ENCODE measurements at places on chromosomes 6 and 20. TPM values are rescaled to one million over a fixed set of nuclear protein-coding genes. Genes with fewer than 3 reads are reported as not detected.
A peak's percentile ranks its signal among the peaks of the same experiment; 100 is the strongest.

Gene HMGCLL1
- not detected for total RNA-seq

GRCh38 chr6:7921046-7921445 lies 10.5 kb upstream of the TXNDC5 start:
- H3K4me1 ChIP-seq = no peaks in the 10 kb centered on the region
- no peaks in the 10 kb centered on the region for H3K36me3 ChIP-seq
- DNase-seq = no peak
- H3K27ac ChIP-seq = no peak overlapping the region
- H3K27me3 ChIP-seq = no peaks in the 10 kb centered on the region
- no peak overlapping the region for H3K4me3 ChIP-seq

DNA sequence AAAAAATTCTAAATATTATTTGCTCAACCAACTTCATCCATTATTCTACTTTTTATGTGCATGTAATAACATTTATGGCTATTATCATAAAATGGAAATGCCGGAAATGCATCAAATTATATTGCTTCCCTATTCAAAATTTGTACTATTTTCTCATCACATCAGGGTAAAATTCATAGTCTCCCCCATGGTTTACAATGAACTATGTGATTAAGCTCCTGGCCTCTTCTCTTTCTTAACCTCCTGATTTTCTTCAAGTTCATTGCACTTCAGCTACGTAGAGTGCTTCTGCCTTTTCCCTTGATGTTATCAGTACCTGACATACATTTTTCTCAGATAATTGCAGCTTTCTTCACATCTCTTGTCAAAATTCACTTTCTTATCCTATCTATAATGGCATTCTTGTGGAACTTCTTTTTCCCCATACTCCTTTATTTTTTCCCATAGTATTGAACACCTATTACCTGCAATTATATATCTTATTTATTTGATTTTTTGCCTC lies 699.1 kb upstream of the ADGRB3 start:
- no peak overlapping the region for H3K4me3 ChIP-seq
- no peaks in the 10 kb centered on the region for H3K27me3 ChIP-seq
- no peaks in the 10 kb centered on the region for H3K36me3 ChIP-seq
- DNase-seq = no peak
- no peak overlapping the region for H3K27ac ChIP-seq
- no peaks in the 10 kb centered on the region for H3K4me1 ChIP-seq

Gene BHLHE23
- total RNA-seq = not detected

GRCh38 chr6:161029195-161029809 lies 37.7 kb downstream of the MAP3K4 start:
- DNase-seq = no peak
- H3K36me3 ChIP-seq = no peaks in the 10 kb centered on the region
- no peaks in the 10 kb centered on the region for H3K27me3 ChIP-seq
- H3K4me3 ChIP-seq = peak overlapping the region; percentile 11
- peaks cover 9% of the 10 kb centered on the region for H3K4me1 ChIP-seq

Gene CHMP4B
- total RNA-seq = 104 TPM

DNA sequence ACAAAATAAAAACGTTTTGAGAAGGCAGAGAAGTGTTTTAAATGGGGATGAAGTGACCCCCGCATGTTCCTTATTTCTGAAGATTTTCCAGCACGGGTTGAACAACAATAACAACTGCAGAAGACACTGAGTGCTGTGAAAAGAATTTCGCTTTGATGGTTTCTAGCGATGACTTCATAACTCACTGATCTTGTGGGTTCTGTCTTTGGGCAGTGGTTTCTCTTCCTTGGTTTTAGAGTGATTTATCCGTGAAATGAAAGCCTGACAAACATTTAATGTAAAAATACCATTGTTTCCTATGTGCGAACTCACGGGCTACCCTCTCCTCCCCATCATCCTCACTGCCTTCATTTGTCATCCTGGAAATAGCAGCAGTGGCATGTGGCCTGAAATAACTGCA lies 793.9 kb downstream of the QKI start:
- no peaks in the 10 kb centered on the region for H3K4me1 ChIP-seq
- no peaks in the 10 kb centered on the region for H3K27me3 ChIP-seq
- H3K36me3 ChIP-seq = no peaks in the 10 kb centered on the region
- H3K27ac ChIP-seq = no peak overlapping the region
- no peak for DNase-seq

- peaks cover 19% of the 10 kb centered on the region for H3K4me1 ChIP-seq
- no peak overlapping the region for H3K4me3 ChIP-seq
- no peaks in the 10 kb centered on the region for H3K27me3 ChIP-seq
- no peak overlapping the region for H3K27ac ChIP-seq
- DNase-seq = no peak
These were observed 58.3 kb downstream of the TCP11 start for GRCh38 chr6:35082733-35083403.

Gene MEA1
- total RNA-seq = 41.2 TPM

GRCh38 chr6:69422475-69422874 lies 374.3 kb downstream of the LMBRD1 start:
- H3K4me1 ChIP-seq = peaks cover 3% of the 10 kb centered on the region
- H3K27me3 ChIP-seq = no peaks in the 10 kb centered on the region
- no peak overlapping the region for H3K27ac ChIP-seq
- H3K36me3 ChIP-seq = no peaks in the 10 kb centered on the region
- no peak for DNase-seq

DNA sequence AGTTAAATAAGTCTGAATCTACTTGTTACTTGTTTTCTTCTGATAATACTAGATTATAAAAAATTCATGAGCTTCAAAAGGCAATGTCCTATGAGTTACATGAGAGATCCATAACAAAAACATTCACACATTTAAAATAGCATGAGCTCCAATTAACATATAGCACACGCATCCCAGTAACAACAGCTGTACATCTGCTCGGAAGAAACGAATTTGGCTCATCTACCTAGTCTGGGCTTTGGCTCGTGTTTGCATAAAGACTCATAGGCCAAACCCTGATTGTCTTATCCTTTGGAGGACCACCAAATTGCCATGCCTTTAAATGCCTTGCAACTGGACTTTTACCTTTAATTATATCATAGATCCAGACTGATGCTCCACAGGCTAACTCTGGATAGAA lies 259.7 kb upstream of the CHD6 start:
- H3K27ac ChIP-seq = no peak overlapping the region
- H3K4me3 ChIP-seq = no peak overlapping the region
- no peaks in the 10 kb centered on the region for H3K4me1 ChIP-seq

DNA sequence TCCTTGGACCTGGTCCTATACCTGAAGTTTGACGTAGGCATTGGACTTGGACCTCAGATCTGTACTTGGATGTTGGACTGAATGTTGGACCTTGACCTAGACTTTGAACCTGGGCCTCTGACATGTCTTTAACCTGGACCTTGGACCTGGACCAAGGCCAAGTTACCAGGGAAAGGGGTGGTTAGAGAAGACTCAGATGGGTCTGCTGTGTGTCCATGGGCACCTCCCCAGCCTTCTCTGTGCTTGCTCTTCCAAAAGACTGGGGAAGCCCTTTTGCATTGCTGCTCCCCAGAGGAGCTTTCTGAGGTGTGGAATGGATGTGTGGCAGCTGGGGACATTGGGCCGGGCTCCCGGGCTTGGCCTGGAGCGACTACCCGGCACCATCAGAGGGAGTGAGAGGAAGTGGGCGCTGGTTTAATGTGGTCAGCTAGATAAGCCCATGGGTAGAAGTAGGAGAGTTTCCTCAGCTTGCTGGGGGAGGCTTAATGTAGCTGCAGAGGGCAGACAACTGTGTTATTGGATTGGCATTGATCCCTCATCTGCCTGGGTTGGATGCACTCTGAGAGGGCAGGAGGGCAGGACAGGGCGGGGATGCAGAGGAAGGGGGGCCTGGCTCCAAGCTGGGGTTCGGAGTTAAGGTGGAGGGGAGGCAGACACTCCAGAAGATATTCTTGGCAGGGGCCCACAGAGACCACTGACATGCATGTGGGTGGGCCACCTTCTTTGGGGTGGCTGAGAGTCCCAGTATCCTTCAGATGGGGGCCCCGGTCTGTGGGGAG lies 4.2 kb downstream of the SCRT2 start:
- H3K27me3 ChIP-seq = peaks cover 10% of the 10 kb centered on the region
- DNase-seq = no peak
- H3K4me3 ChIP-seq = no peak overlapping the region
- H3K4me1 ChIP-seq = peaks cover 12% of the 10 kb centered on the region
- H3K36me3 ChIP-seq = no peaks in the 10 kb centered on the region

Gene ABHD16B
- not detected for total RNA-seq

Gene COL21A1
- 53.7 TPM for total RNA-seq

DNA sequence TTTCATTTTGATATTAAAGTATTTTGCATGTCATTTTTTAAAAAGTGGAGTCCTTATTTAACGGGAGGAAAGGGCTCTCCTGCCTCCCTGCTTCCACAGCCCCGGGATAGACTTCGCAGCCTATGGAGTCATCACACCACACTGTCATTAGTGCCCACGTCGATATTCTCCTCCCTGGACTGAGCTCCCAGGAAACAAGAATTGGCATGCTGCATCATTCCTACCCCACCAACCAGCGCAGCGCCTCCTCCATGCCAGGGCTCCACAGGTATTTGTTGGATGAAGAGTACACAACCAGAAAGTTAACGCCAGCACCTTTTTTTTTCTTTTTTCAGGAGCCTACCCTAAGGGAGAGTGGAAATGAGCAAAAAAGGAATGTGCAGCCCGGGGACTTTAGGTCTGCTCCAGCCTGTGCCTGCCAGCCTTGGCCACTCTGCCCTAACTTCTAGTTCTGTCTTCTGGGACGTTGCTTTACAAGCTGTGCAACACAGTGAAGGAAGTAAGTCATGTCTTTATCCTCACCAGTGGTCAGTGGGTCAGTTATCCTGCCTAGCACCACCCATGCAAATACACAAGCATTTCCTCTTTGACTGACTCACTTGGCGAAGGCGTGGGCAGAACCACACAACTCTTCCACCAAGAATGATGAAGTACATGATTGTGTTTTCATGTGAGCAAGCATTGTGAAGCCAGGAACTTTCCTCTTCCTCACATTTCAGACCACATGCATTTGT lies 180.7 kb upstream of the UST start:
- H3K36me3 ChIP-seq = no peaks in the 10 kb centered on the region
- H3K27ac ChIP-seq = no peak overlapping the region
- DNase-seq = no peak
- H3K4me1 ChIP-seq = peaks cover 15% of the 10 kb centered on the region
- H3K27me3 ChIP-seq = no peaks in the 10 kb centered on the region

DNA sequence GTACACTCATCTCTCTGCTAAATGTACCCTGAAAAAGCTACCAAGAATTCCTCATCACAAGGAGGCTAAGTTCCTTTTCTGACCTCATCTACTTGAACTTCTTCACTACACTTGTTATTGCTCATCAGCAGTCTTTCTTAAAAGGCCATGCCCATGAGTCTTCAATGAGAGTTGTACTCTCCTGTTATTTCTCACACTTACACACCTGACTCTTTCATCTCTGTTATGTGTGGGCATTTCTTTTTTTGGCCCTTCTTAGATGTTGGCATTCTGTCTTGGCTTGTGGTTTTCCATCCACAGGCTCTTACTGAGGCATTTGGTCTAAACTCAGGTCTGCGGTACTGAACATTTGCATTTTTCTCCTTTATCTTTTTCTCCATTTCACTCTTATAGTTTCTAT lies 10.7 kb upstream of the SLC17A1 start:
- DNase-seq = no peak
- no peaks in the 10 kb centered on the region for H3K36me3 ChIP-seq
- no peak overlapping the region for H3K27ac ChIP-seq
- no peak overlapping the region for H3K4me3 ChIP-seq
- H3K27me3 ChIP-seq = no peaks in the 10 kb centered on the region

GRCh38 chr6:156437121-156437879 lies 339.9 kb upstream of the ARID1B start:
- no peak for DNase-seq
- no peaks in the 10 kb centered on the region for H3K36me3 ChIP-seq
- H3K4me3 ChIP-seq = no peak overlapping the region
- no peaks in the 10 kb centered on the region for H3K4me1 ChIP-seq
- no peak overlapping the region for H3K27ac ChIP-seq
- H3K27me3 ChIP-seq = no peaks in the 10 kb centered on the region

All from thoracic aorta (tissue), 2 donors.